Cardiac muscle cell (in vitro differentiated cells and primary cell): ENCODE measurements at places on chromosomes 2 and 18. TPM values are rescaled to one million over a fixed set of nuclear protein-coding genes. Genes with fewer than 3 reads are reported as not detected.

GRCh38 chr18:43080671-43081070 lies 34.8 kb downstream of the RIT2 start:
- DNase-seq: no peak

DNA sequence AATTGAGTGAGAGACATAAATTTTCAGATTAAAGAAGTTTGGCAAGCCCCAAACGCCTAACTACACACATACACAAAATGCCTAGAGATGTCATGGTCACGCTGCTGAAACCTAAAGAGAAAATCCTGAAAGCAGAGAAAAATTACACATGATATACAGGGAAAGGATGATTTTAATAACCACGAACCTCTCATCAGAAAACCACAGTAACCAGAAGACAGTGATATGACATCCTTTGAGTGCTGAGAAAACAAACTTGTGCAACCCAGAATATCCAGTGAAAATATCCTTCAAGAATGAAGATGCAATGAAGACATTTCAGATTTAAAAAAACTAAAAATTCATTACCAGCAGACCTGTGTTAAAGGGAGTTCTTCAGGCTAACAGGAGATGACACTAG lies 122.4 kb upstream of the LMAN1 start:
- no peak for DNase-seq

DNA sequence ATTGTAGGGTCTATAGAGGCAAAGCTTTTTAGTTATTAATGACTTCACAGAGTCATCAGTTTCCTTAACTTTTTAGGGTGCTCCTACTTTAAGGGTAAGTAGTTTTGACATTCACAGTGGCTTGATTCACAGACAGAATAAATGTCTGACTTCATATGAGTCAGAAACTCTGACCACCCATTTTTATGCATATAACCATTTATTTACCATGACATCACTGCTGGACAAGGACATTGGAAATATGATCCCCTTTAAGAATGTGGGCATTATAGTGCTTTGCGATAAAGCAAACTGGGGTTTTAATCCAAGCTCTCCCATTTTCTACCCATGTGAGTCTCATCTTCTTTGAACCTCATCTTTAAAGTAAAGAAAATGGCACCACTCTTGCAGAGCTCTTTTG lies 162.0 kb upstream of the MC4R start:
- no peak for DNase-seq

DNA sequence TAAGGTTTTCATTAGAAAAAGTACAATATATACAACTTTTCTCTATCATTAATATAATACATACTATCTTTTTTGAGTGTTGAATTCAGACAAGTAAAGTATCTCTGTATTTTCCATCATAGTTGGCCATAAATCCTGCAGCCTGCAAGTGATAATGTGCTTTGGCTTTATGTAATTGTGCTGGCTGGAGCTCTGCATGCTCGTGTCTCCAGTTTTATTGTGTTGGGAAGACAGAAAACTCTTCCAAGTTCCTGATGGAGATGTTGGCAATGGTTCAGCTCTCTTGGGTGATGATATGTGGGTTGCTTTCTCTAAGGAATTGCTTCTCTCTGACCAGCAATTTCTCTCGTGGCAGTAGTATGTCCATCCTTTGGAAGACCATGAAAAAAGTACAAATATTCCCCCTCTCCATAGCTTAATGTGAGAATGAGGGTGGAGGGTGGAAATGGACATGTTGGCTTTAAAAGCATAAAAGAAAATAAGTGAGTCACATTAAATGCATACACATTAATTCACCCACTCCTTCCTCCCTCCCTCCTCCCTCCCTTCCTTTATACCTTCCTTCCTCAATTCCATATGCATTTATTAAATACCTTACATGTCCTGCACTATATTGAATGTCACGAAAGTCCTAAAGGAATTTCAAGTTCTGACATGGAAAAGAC lies 344.2 kb downstream of the MTX2 start:
- no peak for DNase-seq

- DNase-seq: no peak
These were observed 354.8 kb upstream of the MEIS1 start for GRCh38 chr2:66080127-66080526.

DNA sequence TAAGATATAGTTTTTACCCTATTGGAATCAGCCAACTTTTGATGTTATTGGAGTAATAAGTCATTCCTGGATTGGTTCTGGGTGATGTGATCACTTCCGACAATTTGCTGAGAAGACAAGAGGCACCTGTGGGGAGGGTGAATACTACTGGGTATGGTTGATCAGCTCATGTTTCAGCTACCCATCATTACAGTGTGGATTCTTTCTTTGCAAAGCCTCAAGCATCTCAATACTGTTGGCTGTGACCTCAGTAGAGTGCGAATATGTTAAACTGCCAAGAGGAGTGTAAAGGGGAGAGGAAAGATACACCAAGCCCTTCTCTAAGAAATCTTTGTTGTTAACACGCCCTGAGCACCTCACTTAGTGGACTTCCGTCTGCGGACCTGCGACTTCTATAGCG lies 317.7 kb downstream of the TDRD15 start:
- DNase-seq: no peak

GRCh38 chr2:241271706-241272302 lies 43.7 kb downstream of the HDLBP start:
- peak; percentile 79 for DNase-seq

DNA sequence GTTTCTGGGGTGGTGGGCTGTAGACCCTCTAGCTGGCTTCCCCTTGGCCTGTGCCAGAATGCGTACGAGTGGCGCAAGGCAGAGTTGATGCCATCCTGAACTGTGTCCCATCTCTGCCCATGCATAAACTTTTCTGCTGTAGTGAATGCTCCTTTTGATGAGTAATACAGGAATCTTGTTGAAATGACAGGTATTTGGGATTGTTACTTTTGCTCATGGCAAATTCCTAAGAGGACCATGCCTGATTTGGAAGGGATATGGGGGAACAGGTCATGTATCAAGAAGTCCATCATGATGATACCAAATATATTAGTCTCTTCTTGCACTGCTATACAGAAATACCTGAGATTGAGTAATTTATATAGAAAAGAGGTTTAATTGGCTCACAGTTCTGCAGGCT lies 648.0 kb downstream of the SLC4A3 start:
- DNase-seq: no peak

DNA sequence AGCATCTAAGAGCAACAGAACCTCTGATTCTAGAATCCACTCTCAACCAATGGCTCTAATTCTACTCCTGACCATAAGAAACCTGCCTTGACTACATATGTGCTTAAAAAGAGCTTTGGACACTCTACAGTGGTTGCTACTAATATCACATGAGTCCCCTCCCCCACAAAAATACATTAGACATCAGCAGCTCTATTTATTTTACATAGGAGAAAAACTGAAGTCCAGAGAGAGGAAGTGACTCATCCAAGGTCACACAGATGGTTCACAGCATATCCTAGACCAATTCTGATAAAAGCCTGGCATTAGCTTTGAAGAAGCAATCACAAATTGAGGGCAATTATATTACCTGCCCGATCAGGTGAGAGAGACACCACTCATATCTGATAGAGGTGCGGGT lies 49.8 kb downstream of the ALK start:
- DNase-seq: no peak

GRCh38 chr2:205568620-205569019 lies 113.7 kb upstream of the NRP2 start:
- DNase-seq: no peak

- no peak for DNase-seq
These were observed 14.3 kb downstream of the GATA6 start for GRCh38 chr18:22183698-22184170.

Gene RAB31
- 7.8 and 8.7 TPM in 2 replicates for total RNA-seq

Gene MC5R
- not detected in 2 replicates for total RNA-seq

Gene SLC11A1
- total RNA-seq: 0.25 and 0.63 TPM in 2 replicates

Gene MFSD2B
- total RNA-seq: 0.14 and 0.69 TPM in 2 replicates
